Cerebellar cortex (tissue), 1 donor: ENCODE measurements at places on chromosomes 12 and 14.

GRCh38 chr12:93896427-93896826 is 219.3 kb downstream of the CRADD start:
- DNase-seq, result no peak

- DNase-seq, result no peak
Measured at GRCh38 chr14:92154283-92154942, 32.6 kb downstream of the CPSF2 start.

GRCh38 chr14:23321572-23322547 is 603 bp downstream of the PABPN1 start:
- DNase-seq, result no peak

GRCh38 chr12:95229636-95230035 is 12.0 kb downstream of the VEZT start:
- DNase-seq, result no peak

GRCh38 chr14:72480464-72481243 is 413.2 kb downstream of the DPF3 start:
- DNase-seq, result no peak
